ENCODE measurements at places on chromosomes 6 and 20.

- no peak for DNase-seq
Measured at GRCh38 chr6:86153521-86153920, 510.8 kb upstream of the SYNCRIP start.

DNA sequence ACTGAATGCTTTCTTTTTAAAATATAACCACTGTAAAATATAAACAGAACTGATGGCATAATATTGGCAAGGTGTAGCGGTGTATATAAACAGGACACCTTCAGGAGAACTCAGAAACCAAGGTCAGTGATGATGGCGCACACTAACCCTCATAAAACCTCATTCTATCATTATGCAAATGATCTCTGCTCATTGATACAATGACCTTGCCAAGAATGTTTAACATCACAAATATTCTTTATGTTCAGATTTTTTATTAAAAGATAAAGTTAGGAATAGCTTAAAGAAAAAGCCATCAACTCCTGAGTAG is 48.6 kb upstream of the DST start:
- no peak for DNase-seq

GRCh38 chr6:103122766-103123601 is 1729.5 kb downstream of the GRIK2 start:
- no peak for DNase-seq

DNA sequence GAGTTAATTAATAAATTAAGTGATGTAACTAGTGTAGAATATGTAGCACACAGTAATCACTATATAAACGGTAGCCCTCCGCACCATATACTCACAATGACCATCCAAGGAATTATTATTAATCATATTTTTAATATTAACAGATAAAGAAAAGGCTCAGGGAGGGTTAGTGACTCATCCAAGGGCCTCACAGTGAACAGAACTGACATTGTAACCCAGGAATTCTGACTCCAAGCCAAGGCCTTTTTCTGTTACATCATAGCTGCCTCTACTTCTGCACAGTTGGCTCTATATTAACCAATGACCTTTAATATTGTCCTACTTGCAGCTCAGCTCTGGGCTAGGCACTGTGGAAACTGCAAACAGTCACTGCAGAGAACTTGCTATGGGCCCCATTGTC is 117.5 kb upstream of the SIRPG start:
- DNase-seq, result no peak

DNA sequence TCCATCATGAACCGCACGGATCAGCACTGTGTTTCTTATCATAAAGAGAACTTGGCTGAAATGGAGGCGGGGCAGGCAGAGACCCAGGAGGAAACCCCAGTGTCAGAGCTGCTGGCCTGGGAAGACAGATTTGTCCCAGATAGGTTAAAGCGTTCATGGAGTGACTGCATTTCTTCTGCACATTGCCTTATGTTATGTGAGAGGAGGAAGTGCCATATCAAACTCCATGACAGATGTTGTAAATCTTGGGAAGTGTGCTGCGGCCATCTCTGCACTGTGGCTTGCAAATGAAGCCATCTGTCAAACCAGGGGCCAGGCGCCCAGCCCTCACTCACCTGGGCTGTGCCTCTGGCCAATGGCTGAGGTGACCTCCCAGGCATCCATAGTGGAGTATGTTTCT is 163.0 kb downstream of the SLC24A3 start:
- no peak for DNase-seq

GRCh38 chr6:161684731-161685475 is 411.0 kb upstream of the AGPAT4 start:
- no peak for DNase-seq

DNA sequence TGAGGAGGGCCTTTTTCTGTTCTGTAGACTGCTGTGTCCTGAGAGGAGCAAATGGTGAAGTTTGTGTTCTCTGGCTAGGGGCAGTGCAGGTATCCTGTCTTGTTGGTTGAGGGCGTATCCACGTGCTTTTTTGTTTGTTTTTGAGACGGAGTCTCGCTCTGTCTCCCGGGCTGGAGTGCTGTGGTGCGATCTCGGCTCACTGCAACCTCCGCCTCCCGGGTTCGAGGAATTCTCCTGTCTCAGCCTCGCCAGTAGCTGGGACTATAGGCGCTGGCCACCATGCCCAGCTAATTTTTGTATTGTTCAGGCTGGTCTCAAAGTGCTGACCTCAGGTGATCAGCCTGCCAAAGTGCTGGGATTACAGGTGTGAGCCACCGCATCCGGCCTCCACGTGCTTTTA is 10.8 kb upstream of the PXDC1 start:
- DNase-seq, result no peak

GRCh38 chr6:166422201-166422940 is 39.6 kb upstream of the MPC1 start:
- no peak for DNase-seq

- DNase-seq, result no peak
Measured at GRCh38 chr20:23147964-23148730, 62.0 kb upstream of the CD93 start.

DNA sequence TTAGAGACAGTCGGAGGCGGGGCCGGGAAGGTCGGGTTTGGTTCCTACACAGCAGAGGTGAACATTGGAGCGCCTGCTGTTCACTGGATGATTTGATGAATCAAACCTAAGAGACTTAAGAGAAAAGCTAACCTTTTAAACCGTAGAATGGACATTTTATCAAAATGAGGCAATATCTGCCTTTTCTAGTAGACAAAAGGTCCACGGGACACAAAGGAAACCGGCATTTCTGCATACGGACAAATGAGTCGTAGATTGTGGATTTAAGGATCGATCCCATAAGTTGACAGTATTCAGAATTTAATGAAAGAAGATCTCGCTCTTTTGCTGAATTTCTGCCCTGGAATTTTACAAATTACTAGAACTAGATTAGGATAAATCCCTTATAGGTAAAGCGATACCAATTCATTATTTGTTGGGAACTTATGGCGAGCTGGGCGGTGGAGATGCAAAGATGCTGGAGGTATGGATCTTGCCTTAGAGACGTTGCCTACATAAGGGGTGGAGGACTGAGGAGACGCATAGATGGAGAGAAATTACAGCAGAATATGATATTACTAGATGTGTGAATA is 400 bp downstream of the PAK1IP1 start:
- DNase-seq, result no peak

- no peak for DNase-seq
Measured at GRCh38 chr6:119343167-119343566, 6.4 kb downstream of the MAN1A1 start.

DNA sequence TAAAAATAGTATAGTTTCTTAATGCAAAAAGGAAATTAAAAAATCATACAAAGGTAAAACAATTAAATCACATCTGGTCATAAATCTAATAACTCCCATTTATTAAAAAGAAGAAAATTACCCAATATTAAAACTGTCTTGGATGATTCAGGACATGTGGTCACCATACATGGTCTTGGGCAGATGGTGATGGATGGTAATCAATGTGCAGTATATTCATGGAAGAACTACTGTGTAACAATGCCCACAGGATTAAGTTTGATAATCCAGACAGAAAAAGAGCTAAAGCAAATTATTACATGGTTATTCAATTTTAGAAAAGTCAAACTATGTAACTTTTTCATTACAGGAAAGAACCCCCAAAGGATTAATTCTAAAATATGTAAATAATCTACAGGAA is 480.6 kb downstream of the QKI start:
- no peak for DNase-seq

DNA sequence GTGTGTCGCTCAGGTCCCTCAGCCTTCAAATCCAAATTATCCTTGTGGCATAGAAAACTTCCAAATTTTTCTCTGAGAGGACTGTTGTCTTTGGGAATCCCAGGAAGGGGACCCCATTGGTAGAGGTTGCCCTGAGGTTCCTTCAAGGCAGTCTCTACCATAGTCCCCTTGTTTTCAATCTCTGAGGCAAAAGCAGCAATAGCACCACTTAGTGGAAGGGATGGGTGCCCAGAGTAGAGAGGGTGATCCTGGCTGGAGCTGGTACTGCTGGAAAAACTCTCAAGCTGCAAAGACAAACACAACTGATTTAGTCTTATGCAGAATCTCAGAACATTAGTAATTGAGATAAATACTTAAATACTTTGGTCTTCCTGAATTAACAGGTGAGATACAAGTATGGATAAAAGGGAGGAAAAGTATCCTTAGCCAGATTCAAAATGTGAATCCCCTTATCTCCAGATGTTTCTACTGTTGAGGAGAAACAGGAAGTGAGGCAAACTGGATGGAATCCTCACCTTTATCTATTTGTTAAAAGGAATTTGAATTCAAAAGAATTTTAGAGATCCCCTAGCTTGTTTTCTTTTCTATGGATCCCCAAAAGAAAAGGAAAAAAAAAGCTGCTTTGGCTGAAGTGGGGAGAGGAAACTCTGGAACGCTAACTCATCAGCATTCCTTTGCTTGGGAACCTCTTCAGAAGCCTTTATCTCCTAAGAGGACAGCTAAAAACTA is 13.4 kb downstream of the ZNF318 start:
- DNase-seq, result no peak

GRCh38 chr6:170074435-170074834 is 216.4 kb downstream of the DLL1 start:
- DNase-seq, result no peak

DNA sequence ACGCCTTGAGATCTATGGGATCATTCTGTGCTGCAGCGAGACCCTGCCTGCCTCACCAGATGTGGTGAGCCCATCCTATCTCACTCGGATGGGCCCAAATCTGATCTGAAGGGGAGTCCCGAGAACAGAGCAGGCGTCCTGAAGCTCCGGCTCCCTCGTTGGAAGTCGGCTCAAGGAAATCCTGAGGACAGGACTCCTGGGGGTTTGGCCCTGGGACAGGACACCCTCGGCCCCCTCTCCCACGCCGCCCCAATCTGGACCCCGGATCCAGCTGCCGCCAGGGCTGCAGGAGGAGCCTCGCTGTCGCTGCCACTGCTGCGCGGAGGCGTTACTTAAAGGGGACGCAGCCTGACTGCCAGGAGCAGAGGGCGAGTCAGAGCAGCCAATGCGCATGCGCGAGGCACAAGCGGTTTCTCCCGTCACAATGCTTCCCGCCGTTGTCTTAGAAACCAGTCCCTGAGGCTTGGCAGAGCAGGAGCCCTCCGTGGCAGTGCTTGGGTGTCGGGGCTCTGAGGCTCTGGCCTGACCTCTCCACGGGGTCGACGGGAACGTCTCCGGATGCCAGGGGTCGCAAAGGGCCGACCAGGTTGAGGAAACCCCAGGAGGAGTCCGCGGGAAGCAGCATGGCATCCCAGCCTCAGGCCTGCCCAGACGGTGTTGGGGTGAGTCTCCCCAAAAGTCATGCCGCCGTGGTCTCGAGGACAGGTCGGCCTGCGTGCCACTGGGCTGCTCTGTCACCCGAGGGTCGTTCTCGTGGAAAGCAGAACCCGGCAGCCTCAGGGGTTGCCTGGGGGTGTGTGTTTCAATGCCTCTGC is 1567.8 kb upstream of the DEFB115 start:
- no peak for DNase-seq

DNA sequence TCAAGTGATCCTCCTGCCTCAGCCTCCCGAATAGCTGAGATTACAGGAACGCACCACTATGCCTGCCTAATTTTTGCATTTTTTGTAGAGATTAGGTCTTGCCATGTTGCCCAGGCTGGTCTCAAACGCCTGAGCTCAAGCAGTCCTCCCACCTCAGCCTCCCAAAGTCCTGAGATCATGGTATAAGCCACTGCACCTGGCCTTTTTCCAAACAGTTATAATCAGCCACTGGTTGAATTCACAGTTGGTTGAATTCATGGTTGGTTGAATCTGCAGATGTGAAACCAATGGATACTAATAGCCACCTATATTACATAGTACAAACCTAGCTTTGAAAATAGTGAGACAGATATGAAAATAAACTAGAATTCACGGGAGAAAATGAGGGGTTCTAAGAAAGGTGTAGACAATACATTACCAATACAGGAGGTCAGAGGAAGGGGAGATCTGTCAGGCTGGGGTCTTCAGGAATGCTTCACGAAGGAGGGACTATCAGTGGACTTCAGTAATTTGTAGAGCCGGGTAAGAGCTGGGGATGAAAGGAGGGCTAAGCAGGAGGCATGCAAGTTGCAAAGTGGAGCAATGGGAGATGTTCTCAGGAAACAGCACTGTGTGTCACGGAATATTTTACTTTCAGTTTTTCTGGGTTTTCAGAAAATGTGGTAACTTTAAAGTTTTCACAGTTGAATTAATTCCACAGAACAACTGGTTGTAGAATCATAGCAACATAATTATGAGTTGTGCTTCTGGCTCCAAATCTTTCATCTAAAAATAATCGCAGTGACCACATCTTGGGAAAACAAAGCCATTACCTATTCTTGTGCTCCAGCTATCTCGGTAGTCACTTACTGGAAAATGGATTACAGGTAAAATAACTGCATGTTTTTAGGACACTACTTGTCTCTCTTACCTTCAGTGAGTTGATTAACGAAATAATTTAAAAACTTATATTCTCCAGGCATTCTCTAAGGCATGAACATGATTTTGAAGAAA is 12.9 kb upstream of the CEP85L start:
- DNase-seq, result no peak

DNA sequence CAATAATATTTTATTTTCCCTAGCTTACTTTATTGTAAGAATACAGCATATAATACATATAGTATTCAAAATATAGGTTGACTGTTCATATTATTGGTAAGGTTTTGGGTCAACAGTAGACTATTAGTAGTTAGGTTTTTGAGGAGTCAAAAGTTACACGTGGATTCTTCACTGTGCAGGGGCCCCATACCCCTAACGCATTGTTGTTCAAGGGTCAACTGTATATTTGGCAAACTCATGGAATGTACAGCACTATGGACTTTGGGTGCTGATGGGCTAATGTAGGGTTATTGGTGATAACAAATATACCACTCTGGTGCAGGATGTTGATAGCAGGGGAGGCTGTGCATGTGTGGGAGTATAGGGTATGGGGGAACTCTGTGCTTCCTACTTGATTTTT is 397.2 kb downstream of the BCKDHB start:
- DNase-seq, result no peak

DNA sequence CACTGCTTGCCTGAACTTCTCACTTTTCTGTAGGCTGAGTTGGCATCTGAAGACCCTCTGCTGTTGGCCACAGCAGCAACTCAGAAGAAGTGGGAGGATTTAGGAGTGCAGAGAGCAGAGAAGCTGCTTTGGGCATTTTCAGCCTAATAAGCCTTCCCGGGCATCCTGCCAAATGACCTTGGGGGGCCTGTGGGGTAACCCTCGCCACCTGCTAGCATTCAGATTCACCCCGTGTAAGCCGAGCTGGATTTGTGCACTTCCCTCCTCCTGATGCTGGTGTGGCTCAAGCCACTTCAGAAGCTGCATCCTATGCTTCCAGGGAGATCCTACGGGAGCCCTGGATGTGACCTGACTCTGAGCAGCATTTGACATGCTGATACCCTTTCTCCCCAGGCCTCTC is 114.8 kb downstream of the LRFN2 start:
- no peak for DNase-seq

All from activated gamma-delta T cell treated with anti-CD3 and anti-CD28 coated beads, Interleukin-2, amount 50 U/mL, for 16 hours (primary cell).